ENCODE measurements at places on chromosomes 4 and X. TPM values are rescaled to one million over a fixed set of nuclear protein-coding genes. Genes with fewer than 3 reads are reported as not detected.

GRCh38 chr4:151887816-151888180 lies 127.0 kb upstream of the GATB start:
- peaks cover 14% of the 10 kb centered on the region for H3K4me1 ChIP-seq
- no peaks in the 10 kb centered on the region for H3K36me3 ChIP-seq
- no peak for DNase-seq
- no peak overlapping the region for H3K4me3 ChIP-seq

- H3K4me1 ChIP-seq: peaks cover 3% of the 10 kb centered on the region
- peaks cover 4% of the 10 kb centered on the region for H3K27me3 ChIP-seq
- H3K4me3 ChIP-seq: no peak overlapping the region
- H3K36me3 ChIP-seq: no peaks in the 10 kb centered on the region
These were observed 78.9 kb upstream of the FMR1 start for GRCh38 chrX:147832707-147833348.

DNA sequence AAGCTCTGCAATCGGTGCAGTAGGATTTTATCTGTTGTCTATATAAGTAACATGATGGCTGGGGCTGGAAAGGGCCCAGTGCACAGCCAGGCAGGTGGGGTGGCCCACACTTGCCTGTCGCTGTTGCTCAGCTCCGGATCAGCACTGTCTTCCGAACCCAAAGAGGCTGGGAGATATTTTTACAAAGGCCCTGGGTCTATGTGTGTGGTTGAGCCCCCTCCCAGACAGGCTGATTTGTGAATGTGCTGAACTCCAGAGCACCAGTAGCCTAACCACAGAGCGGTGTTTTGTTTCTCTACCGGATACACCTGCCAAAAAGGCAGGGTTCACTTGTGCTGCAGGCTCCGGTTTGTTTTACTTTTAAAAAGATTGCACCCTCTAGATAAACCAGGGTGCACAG lies 33.5 kb upstream of the CHRNA9 start:
- H3K27me3 ChIP-seq: no peaks in the 10 kb centered on the region
- peak overlapping the region; percentile 64 for H3K4me3 ChIP-seq
- peak; percentile 70 for DNase-seq
- H3K27ac ChIP-seq: peak overlapping the region; percentile 93
- H3K4me1 ChIP-seq: peaks cover 85% of the 10 kb centered on the region

HAND2 gene
- total RNA-seq: not detected

- H3K4me3 ChIP-seq: no peak overlapping the region
- no peaks in the 10 kb centered on the region for H3K4me1 ChIP-seq
- no peak for DNase-seq
- no peak overlapping the region for H3K27ac ChIP-seq
- H3K27me3 ChIP-seq: peaks cover 8% of the 10 kb centered on the region
These were observed 4.2 kb upstream of the ARSD start for GRCh38 chrX:2933125-2933900.

PPBP gene
- not detected for total RNA-seq

TIMM17B gene
- 52.2 TPM for total RNA-seq

H2BW2 gene
- not detected for total RNA-seq

- H3K36me3 ChIP-seq: no peaks in the 10 kb centered on the region
- H3K4me3 ChIP-seq: no peak overlapping the region
- no peak for DNase-seq
- no peak overlapping the region for H3K27ac ChIP-seq
- H3K27me3 ChIP-seq: no peaks in the 10 kb centered on the region
These were observed 125.1 kb downstream of the RAPGEF2 start for GRCh38 chr4:159227984-159228383.

CT45A10 gene
- not detected for total RNA-seq

DNA sequence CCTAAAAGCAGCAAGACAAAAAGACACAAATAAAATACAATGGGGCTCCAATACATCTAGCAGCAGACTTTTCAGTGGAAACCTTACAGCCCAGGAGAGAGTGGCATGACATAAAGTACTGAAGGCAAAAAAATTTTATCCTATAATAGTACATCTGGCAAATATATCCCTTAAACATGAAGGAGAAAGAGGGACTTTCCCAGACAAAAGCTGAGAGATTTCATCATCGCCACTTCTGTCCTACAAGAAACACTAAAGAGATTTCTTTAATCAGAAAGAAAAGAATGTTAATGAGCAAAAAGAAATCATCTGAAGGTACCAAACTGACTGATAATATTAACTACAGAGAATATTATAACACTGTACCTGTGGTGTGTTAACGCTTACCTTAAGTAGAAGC lies 86.4 kb downstream of the ANKRD17 start:
- H3K4me3 ChIP-seq: no peak overlapping the region
- DNase-seq: no peak

GRCh38 chr4:153270361-153270760 lies 66.1 kb downstream of the TRIM2 start:
- no peaks in the 10 kb centered on the region for H3K36me3 ChIP-seq
- DNase-seq: no peak
- no peak overlapping the region for H3K27ac ChIP-seq
- no peaks in the 10 kb centered on the region for H3K27me3 ChIP-seq
- no peaks in the 10 kb centered on the region for H3K4me1 ChIP-seq
- H3K4me3 ChIP-seq: no peak overlapping the region

PHOX2B gene
- total RNA-seq: not detected
